ENCODE measurements at places on chromosomes 2 and 18.
A peak's percentile ranks its signal among the peaks of the same experiment; 100 is the strongest.

DNA sequence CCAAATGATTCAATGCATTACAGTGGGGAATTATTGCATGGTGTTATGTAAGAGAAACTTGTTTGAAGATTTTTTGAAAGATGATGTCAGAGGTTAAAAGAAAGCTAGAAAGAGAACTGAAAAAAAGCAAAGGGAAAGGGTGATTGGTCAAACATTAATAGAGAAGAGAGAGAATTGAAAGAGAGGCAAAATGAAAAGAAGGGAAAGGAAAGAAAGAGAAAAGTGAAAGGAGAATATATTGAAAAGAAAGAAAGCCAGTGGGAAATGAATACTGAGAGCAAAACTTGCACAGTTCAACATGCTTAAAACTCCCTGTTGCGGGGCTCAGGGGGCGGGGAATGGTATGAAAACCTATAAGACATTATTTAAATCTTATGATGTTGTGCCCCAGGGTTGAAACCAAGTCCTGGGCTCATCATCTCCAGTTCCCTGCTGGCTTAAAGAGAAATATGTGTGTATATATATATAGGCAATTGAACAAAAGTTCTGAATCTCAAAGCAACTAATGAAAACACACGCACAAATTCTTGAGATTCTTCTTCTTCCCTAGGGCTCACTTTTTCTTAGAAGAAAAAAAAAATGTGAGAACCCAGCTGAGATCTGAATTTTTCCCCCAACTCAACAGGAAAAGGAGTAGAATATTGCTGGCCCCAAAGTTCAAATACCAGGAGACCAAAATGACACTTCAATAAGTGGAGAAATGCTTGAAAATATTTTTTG is 2045.9 kb upstream of the CELF4 start:
- no peak for DNase-seq

- no peak for DNase-seq
Measured at GRCh38 chr2:237165405-237166276, 80.0 kb downstream of the COPS8 start.

DNA sequence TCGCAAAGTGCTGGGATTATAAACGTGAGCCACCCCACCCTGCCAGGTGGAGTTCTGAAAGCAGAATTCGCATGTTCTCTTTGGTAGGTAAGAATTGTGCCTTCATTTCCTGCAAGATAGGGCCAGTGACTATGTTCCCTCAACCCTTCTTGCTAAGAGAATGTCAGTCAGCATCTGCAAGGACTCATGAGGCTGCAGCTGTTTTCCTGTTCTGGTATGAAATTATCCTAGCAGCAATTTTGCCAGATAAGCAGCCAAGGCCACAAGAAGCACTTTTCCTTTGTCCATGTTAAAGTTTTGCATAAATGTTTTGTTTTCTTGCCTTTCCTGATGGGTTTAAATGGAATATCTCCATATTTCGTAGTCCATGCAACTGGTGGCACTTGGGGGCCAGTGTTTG is 6.8 kb upstream of the ARHGAP28 start:
- DNase-seq, result no peak

DNA sequence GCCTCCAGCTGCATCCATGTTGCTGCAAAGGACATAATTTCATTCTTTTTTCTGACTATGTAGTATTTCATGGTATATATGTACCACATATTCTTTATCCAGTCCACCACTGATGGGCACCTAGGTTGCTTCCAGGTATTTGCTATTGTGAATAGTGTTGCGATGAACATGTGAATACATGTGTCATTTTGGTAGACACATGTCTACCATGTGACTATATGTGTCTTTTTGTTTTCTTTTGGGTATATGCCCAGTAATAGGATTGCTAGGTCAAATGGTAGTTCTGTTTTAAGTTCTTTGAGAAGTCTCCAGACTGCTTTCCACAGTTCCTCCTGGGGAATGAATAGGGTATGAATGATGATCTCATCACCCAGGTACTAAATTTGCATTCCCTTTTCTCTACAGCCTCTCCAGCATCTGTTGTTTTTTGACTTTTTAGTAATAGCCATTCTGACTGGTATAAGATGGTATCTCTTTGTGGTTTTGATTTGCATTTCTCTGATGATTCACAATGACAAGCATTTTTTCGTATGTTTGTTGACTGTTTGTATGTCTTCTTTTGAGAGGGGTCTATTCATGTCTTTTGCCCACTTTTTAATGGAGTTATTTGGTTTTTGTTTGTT is 35.6 kb upstream of the FEZ2 start:
- no peak for DNase-seq

GRCh38 chr2:3651691-3652648 is 6.0 kb upstream of the ALLC start:
- DNase-seq, result peak; percentile 32

DNA sequence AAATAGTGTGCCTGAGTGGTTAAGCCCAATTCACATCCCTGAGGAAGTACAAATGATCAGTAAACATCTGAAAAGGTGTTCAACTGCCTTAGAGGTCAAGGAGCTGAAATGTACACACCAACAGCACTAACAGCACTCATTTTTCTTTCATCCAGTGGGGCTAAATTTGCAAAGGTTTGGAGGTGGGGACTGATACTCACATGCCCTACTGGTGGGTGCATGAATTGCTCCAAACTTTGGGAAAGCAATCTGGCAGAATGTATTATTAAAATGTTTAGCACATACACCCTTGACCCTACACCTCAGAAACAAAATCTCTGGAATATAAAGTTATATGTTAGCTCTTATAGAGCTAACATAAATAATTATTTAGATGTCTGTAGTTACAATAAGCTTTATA is 19.0 kb upstream of the FAM178B start:
- no peak for DNase-seq

Measured in stimulated activated CD8-positive, alpha-beta memory T cell treated with anti-CD3 and anti-CD28 coated beads, Interleukin-7, amount 100 ng/mL, for 1 hour (primary cell).